ENCODE measurements at places on chromosomes 3 and 15.

- no peak for DNase-seq
Measured at GRCh38 chr3:14802381-14802731, 16.4 kb upstream of the FGD5 start.

DNA sequence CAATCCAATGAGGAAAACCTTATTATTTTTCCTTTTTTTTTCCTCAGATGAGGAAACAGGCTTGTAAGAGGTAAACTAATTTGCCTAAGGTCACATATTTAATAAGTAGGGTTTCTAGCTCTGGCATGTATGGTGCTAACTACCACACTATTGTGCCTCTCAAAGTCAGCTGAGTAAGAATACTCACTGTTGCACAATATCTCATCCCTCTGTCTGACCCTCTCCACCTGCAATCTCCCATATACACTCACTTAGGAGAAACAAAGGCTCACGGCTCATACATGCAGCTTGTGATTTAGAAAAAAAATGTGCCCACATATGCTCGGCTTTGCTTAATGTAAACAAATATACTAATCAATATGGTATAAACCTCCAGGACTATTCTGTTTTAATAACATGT, 10.4 kb upstream of the ARIH1 start:
- no peak for DNase-seq

GRCh38 chr3:74599564-74599963, 14.9 kb downstream of the CNTN3 start:
- DNase-seq = no peak

- no peak for DNase-seq
Measured at GRCh38 chr3:12425850-12426579, 58.3 kb upstream of the TSEN2 start.

GRCh38 chr15:77224352-77224751, 153.4 kb upstream of the TSPAN3 start:
- DNase-seq = no peak

- DNase-seq = no peak
Measured at GRCh38 chr15:35858707-35859106, 312.7 kb upstream of the DPH6 start.

GRCh38 chr3:194496217-194496919, 9.6 kb upstream of the ATP13A3 start:
- DNase-seq = no peak

DNA sequence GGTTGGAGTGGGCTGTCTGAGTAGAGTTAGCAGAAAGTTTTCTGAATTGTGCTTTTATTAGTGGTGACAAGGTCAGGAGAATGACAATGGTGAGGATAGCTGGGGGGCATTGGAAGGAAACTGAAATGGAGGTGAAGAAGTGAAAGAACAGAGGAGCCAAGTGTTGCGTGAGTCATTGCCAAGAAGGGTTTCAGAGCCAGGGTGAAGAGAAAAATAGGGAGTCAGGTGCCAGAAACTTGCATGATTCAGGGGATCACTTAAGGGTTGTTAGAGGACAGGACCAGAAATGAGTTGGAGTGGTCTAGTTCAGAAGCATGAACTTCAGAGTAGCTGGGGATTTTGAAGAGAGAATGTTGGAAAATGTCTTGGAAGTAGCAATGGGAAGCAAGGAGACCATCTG, 86.0 kb upstream of the GALNT15 start:
- no peak for DNase-seq

GRCh38 chr3:28122227-28122626, 119.2 kb upstream of the CMC1 start:
- no peak for DNase-seq

DNA sequence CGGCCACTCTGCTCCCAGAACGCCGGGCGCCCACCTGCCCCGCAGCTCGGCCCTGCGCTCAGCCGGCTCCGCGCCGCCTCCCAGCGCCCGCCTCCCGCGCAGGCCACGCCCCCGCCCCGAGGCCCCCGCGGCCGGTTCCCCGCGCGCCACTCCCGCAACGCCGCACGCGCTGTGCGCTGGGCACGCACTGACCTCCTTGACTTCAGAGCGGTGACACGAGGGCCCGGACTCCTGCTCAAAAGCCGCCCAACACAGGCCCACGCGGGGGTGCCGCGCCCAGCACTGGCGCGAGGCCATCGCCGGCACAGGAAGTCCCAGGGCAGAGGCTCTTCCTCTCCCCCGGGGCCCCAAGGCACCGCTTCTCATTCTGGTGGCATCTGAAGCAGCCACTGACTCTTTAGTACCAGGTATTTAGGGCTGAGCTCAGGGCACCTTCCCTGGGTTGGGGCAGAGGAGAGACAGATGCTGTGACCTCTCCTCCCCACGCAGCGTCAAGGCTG, 12.4 kb downstream of the TNK2 start:
- DNase-seq = peak; percentile 83

GRCh38 chr3:151200586-151200985, 2.4 kb downstream of the GPR171 start:
- no peak for DNase-seq

DNA sequence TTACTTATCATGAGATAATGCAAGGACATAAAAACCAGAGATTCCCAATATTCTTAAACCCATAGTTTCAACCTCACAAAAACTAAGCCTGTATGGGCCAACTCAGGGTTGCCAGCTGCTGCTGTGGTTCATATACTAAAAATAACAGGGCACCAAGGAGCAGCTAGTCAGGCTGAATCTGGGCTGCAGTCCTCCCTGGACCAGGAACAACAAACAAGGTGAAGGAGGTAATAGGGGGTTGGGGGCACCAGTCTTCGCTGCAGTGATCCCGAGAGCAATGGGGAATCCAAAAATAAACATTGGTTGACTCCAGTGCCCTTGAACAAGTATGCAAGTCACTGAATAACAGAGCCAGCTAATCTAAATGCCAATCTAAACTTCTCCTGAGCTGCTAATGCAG, 108.9 kb downstream of the MECOM start:
- DNase-seq = no peak

DNA sequence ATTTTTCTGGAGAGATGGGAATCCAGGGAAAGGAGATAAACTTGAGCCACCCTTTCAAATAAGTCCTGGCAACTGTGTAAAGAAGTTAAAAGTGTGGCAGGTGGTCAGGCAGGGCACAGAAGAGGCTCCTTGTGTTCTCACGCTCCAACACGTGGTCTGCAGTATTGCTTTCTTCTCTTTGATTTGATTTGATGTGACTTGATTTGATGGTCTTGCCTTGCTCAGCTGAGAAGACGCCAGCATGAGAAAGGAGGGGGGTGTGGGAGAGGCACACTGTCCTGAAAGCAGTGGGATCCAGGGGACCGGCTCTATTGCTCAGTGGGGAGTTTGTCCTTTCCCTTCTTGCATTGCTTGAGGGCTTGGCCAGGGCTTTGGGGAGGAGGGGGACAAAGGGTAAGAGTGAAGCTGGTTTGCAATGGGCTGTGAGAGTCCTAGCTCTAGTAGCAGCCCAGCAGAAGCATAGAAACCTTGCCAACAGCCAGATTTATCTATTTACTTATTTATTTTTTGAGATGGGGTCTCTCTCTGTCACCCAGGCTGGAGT, 25.7 kb upstream of the NEO1 start:
- no peak for DNase-seq

Data from GM20000 (cell line).